T-cell (primary cell): ENCODE measurements at places on chromosomes 6 and 20.
A peak's percentile ranks its signal among the peaks of the same experiment; 100 is the strongest.

DNA sequence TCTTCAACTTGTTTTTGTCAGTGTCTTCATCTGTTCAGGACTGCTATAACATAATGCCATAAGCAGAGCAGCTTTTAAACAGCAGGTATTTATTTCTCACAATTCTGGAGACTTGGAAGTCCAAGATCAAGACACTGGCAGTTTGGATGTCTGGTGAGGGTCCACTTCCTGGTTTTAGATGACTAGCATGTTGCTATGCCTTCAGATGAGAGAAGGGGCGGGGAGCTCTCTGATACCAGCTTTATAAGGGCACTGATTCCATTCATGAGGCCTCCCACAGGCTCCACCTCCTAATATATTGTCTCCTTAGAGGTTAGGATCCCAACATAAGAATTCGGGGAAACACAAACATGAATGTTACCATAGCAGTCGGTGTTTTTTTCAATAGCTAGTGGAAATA lies 52.9 kb downstream of the FAM83B start:
- DNase-seq, result no peak

DNA sequence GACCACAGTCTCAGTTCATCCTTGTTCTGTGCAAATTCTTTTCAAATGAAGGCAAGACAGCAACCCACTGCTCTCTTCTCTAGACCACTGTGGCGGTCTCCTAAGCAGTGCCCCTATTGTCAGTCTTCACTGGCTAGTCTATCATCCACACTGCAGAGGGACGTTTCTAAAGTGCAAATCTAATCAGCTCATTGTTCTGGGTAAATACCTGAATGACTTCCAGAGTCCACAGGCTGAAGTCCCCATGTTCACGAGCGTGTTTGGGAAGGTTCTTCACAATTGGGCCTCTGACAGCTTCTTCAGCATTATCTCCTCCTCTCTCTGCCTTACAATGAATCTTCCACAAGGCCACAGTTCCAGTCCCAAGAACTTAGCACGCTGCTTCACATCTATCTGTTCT lies 73.2 kb downstream of the LAMA4 start:
- DNase-seq, result no peak

- DNase-seq, result peak; percentile 59
Observed at GRCh38 chr6:108635505-108636226, 74.9 kb downstream of the FOXO3 start.

GRCh38 chr20:45378191-45378590 lies at the start of gene TP53TG5:
Gene TP53TG5, minus strand, starts transcription at chr20:45378325. Its CDS starts 89 bp downstream, at chr20:45378236.
- DNase-seq, result no peak

DNA sequence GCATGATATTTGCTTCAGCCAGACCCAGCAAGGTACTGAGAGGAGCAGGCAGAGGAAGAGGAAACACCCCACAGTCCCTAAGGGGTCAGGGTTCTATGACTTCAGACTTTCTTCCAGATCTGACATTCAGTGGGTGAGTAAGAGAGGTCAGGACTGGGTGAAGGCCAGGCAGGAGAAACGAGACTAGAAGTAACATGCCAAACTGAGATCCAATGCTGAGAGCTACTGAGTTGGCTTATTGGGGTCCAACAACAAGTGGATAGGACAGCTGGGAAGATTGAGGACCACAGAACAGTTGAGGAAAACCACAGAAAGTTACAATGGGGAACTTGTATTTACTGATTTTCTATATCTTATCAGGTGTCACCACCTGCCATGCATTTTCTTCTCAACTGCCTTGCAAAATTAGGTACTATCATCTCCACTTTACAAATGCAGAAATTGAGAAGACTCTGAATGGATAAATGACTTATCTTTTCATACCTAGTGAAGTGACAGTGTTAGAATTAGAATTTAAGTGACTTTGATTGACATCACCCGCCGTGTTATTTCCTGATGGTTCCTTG lies 43.8 kb upstream of the HIVEP1 start:
- no peak for DNase-seq

- DNase-seq, result no peak
Observed at GRCh38 chr20:19115581-19115980, 96.9 kb upstream of the SLC24A3 start.

DNA sequence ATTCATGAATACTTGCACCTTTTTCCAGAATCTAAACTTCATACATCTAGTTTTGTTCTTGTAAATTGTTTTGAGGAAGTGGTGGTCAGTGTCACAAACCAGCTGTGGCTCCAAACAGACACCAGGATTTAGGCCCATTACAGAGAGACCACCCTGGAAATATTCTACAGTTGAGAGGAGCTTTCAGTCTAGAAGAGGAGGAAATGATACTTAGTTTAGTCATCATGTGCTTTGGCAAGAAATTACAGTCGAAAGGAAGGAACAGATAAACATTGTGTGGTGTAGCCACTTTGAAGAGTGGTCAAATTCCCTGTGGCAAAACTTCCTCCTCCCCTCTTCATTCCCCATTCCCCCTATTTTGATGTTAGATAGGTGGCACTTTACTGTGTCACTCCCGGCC lies 15.7 kb downstream of the DCBLD1 start:
- no peak for DNase-seq

DNA sequence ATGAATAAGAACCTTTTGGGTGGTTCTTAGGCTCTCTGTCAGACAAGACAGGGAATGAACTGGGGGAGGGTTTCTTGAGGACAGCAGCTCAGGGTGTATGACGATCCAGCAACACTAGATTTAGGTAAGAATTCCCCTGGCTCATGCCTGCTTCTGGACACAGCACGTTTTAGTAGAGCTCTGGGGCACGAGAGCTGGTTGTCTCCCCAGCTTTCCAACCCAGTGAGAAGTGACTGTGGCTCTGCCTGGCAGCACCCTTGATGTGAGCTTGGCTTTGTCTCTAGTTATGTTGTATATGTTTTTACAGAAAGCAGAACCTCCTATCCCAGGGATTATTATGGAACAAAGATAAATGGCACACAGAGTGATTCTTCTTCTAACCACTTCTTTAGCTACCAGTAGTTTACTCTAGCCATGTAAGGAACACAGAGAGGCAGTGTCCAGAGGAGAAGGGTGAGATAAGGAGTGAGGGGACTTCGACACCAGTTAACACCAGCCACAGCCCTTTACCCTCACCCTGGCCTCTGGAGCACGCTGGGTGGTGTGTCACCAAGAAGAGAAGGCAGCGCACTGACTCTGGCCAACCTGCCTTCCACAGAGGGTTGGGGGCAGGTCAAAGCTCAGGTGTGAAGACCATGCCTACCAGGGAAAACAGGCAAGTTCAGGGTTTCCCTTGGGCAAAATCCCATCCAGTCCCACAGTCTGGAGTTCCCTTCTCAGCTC lies 3.9 kb downstream of the APOBEC2 start:
- DNase-seq, result no peak

DNA sequence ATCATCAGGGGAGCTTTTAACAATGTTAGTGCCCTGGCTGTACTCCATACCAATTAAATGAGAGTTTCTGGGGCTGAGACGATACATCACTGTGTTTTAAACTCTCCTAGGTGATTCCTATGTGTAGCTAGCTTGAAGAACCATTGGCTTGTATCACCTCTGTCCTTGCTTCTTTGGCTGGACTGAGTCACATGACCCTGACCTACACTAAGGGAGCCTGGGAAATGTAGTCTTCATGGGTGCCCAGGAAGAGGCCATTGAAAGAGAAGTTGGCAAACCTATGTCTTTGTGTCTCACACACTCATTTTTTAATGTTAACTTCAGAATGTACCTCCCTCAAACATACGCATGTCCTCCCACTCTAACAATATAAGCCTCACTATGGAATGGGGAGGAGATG lies 506.6 kb downstream of the DHX35 start:
- DNase-seq, result no peak

DNA sequence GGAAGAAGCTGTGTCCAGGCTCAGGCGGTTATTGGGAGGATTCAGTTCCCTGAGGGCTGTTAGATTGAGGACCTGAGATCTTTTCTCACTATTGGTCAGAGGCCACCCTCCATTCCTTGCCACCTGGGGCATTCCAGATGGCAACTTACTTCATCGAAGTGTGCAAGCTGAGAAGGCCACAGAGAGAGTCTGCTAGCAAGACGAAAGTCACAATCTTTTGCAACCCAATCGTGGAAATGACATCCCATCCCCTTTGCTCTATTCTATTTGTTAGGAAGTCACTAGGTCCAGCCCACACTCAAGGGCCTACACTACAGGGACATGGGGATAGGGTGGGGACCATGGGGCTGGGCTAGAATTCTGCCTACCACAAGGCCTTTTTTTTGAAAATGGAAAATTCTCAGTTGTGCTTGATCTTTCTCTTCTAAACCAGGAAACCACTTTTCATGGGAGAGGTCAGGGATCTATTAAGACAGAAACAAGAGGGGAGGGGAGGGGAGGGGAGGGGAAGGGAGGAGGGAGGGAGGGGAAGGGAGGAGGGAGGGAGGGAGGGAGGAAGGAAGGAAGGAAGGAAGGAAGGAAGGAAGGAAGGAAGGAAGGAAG lies 217.2 kb downstream of the BCAS1 start:
- DNase-seq, result no peak

GRCh38 chr20:37384683-37385174 lies 38.8 kb downstream of the SRC start:
- DNase-seq, result peak; percentile 25
